ENCODE measurements at places on chromosomes 2 and 18.

GRCh38 chr2:16031058-16031847 lies 90.9 kb downstream of the MYCN start:
- no peak for DNase-seq

DNA sequence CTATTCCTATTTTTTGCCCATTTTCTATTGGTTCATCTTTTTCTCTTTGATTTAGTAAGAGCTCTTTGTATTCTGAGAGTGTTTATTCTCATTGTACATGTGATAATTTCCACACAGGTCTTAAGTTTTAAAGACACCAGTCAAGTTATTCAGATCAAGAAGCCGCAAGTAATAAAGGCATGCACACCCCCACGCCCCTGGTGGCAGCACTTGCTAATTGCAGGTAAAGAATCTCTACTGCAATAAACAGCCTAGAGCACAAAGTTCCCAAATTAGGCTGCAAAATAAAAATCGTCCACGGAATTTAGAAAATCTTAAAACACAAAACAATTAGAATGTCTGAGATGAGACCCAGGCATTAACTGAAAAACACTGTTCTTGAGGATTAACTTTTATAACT lies 45.2 kb downstream of the ST3GAL5 start:
- DNase-seq: peak; percentile 17

- peak; percentile 56 for DNase-seq
Measured at GRCh38 chr2:217090024-217090473, 230.2 kb upstream of the TNP1 start.

GRCh38 chr2:126664234-126664633 lies 8.3 kb downstream of the GYPC start:
- no peak for DNase-seq

DNA sequence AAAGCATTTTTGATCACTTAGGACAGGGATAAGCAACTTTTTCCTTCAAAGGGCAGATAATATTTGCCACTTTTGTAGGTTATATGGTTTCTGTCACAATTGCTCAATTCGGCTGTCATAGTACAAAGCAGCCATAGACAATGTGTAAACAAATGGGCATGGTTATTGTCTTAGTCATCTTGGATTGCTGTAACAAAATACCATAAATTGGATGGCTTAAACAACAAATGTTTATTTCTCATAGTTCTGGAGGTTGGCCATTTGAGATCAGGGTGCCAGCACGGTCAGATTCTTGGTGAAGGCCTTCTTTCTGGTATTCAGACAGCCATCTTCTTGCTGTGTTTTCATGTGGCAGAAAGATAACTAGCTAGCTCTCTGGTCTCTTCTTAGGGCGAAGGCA lies 91.2 kb downstream of the TAF4B start:
- peak; percentile 14 for DNase-seq

- no peak for DNase-seq
Measured at GRCh38 chr18:59218018-59218417, 1.9 kb upstream of the GRP start.

GRCh38 chr2:205948496-205948837 lies 137.5 kb downstream of the INO80D start:
- no peak for DNase-seq

DNA sequence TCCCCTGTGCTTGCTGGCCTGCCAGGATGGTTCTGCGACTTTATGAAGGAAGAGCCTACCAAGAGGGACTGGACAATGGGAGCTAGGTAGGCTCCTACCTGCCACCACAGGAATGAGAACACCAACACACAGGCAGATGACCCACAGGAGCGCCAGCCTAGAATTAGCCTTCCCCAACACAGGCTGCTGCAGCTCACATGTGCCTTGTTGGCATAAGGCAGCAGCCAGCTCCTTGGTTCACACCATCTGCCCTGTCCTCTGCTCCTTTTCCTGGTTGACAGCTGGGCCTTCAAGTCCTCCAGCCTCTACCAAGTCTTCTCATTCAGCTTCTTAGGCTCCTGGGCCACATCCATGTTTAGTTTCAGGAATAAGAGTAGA lies 705.4 kb upstream of the RAB6C start:
- no peak for DNase-seq

GRCh38 chr2:136059036-136059472 lies 58.9 kb downstream of the CXCR4 start:
- no peak for DNase-seq

DNA sequence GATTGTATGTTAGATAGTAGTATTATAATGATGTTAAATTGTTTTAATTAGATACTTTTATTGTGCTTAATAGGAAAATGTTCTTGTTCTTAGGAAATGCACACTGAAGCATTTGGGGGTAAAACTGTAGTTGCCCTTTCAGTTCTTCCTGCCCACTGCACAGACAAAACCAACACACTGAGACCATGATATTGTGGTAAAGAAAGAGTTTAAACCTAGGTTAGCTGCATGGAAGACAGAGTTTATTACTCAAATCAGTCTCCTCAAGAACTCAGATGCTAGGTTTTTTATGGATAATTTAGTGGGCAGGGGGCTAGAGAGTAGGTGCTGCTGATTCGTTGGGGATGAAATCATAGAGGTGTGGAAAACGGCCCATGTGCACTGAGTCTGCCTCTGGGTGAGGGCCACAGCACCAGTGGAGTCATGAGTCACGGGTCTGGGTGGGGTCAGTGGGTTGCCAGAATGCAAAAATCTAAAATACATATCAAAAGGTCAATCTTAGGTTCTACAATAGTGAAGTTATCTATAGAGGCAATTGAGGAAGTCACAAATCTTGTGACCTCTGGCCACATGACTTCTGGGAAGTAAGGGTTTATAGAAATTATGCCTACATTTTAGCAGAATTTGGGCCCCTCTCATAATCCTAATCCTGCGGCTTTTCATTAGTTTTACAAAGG lies 283.4 kb upstream of the FBXO11 start:
- DNase-seq: no peak

DNA sequence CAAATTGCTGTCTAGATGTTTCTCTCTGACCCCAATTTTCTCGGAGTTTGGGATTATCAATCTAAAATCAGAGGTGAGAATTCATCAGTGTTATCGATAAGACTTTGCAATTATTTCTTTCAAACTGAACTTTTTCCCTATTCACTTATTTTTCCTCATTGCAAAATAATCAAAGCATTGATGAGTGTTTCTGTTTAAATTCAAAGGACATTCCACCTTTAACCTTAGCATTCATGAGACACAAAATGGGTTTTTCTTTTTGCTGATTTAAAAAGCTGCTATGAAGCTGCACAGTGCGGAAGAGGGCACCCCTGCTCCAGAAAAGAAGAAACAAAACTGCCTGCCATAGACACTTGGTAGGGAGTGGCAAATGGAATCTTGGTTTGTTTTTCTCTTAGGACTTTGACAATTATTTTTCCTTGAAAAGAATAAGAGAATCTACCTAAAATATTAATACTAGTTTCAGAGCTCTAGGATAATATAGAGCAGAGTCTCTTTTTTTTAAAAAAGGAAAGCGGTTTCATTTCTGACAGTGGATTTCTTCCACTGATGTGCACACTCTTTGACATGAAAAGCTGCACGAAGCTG lies 203.4 kb downstream of the TGIF1 start:
- no peak for DNase-seq

- DNase-seq: no peak
Measured at GRCh38 chr2:70942396-70943204, 6.9 kb downstream of the ATP6V1B1 start.

Measured in choroid plexus epithelial cell (primary cell).